Uterus (tissue), 4 donors: ENCODE measurements at places on chromosomes 12 and 14.
A peak's percentile ranks its signal among the peaks of the same experiment; 100 is the strongest.

DNA sequence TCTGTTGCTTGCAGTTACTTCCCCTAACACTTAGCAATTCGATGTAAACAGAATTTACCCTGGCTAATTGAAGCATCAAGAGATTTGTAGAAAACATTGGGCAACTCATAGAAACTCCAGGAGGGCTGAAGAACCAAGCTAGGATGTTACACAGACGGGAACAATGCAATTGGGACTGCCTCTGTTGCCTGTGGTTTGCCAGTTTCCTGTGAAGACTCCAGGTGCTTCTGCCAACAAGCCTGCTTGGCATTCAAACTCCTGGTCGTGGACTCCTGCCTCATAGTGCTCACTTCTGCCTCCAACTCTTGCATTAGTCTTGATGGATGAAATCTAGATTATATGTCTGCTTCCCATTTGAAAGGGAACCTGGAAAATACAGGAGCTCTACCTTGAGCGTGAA, 246.0 kb downstream of the BMP4 start:
- DNase-seq: no peak

- DNase-seq: no peak
Observed at GRCh38 chr12:46144433-46144832, 124.4 kb downstream of the SLC38A1 start.

GRCh38 chr12:73384592-73384991, 1112.4 kb downstream of the TRHDE start:
- no peak for DNase-seq

DNA sequence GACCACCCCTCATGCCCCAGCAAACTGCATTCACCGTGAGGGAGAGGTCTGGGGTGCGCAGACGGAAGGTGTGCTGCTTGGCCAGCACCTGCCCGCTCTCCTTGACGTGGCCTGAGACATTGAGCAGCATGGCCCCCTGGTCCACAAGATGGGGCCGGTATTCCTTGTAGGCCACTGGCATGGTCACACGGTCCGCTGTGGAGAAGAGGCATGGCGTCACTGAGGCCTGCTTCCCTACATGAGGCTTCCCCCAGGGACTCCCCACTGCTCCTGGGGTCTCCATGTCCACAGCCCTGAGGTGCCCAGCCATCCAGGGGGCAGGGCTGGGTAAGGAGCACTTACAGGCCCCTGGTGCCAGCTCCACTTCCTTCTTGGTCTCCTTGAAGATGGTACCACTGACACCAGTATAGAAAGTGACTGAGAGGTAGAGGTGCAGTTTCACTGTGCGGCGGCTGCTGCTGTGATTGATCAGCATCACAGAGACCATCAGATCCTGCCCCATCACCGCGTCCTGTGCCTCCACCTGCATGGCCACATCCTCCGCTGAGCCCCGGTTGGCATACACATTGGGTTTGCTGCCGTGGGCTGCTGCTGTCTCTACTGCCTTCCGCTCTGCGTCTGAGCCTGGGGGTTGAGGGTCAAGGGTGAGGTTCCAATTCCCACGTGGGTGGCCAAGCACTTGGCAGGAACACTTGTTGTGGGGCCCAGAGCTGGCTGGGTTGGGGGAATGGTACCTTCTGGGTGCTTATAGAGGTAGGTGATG, 8.2 kb downstream of the TGM1 start:
- DNase-seq: no peak

DNA sequence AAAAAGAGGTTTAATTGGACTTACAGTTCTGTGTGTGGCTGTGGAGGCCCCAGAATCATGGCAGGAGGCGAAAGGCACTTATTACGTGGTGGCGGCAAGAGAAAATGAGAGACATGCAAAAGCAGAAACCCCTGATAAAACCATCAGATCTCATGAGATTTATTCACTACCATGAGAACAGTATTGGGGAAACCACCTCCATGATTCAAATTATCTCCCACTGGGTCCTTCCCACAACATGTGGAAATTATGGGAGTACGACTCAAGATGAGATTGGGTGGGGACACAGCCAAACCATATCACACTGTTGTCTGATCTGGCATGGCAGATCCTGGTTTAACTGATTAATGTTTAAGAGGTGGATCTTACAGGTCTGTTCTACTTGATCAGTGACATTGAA, 5.6 kb downstream of the DDX47 start:
- DNase-seq: no peak

GRCh38 chr14:66311990-66312389, 174.2 kb upstream of the CCDC196 start:
- no peak for DNase-seq

DNA sequence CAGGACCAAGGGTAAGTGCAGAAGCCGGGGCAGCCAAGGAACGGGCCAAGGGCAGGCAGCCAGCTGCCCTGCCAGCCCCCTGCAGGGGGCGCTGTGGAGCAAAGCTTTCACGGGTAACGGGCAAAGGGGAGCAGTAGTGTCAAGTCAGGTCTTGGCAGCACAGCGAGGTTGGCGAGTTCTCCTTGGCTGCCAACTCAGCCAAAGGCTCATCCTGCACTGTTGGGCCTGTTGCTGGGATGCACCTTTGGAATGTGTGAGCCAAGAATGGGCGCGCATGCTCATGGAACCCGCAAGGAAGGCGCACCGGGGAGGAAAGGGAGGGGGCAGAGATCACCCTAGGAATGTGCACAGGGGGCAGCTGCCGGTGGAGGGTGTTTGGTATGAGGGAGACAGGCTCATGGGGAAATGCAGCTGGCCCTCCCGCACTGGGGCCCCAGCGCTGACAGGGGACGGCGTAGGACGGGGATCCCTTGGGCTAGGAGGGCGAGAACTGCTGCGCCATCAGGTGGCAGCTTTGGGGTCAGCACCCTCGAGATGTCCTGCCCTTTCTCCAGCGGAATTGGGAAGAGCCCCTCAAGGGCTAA, 138.0 kb downstream of the ASCL4 start:
- no peak for DNase-seq

- peak; percentile 14 for DNase-seq
Observed at GRCh38 chr14:70640938-70641547, 673 bp upstream of the TTC9 start.

- no peak for DNase-seq
Observed at GRCh38 chr14:33930439-33930838, 20.4 kb downstream of the EGLN3 start.
